ENCODE measurements at places on chromosomes 1 and 21. TPM values are rescaled to one million over a fixed set of nuclear protein-coding genes. Genes with fewer than 3 reads are reported as not detected.

DNA sequence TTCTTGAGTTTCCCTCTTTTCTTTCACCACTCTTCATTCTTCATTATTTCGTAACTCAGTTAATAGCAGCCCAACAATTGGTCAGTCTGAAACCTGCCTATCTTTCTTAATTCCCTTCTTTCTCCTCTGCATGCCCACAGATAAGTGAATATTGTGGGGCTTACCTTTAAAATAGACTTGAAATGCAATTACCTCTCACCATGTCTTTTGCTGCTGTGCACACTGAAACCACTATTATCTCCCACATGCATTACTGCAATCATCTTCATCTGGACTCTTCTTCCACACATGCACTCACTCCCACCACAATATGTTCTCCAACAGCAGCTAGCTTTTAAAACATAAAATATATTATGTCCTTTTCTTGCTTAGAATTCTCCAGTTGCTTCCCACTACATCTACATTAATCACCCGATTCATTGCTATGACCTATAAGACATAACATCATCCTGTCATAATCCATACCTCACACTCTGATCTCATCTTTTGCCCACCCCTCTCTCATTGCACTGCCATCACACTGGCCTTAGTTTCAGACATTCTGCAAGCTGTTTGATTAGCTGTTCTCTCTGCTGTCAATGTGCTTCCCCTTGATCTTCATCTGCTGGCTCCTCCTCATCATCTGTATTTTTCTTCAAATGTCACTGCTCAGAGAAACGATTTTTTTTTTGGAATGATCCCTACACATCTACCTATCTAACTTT is 304.8 kb downstream of the PTPRC start:
- DNase-seq: no peak

- peak; percentile 51 for DNase-seq
Observed at GRCh38 chr1:201883786-201884185, 4.9 kb upstream of the SHISA4 start.

GRCh38 chr1:74571891-74572290 is 59.5 kb upstream of the LRRC53 start:
- no peak for DNase-seq

- DNase-seq: peak; percentile 83
Observed at GRCh38 chr1:200062143-200062542, 34.6 kb downstream of the NR5A2 start.

- no peak for DNase-seq
Observed at GRCh38 chr1:13730291-13730690, 30.3 kb downstream of the PRDM2 start.

DNA sequence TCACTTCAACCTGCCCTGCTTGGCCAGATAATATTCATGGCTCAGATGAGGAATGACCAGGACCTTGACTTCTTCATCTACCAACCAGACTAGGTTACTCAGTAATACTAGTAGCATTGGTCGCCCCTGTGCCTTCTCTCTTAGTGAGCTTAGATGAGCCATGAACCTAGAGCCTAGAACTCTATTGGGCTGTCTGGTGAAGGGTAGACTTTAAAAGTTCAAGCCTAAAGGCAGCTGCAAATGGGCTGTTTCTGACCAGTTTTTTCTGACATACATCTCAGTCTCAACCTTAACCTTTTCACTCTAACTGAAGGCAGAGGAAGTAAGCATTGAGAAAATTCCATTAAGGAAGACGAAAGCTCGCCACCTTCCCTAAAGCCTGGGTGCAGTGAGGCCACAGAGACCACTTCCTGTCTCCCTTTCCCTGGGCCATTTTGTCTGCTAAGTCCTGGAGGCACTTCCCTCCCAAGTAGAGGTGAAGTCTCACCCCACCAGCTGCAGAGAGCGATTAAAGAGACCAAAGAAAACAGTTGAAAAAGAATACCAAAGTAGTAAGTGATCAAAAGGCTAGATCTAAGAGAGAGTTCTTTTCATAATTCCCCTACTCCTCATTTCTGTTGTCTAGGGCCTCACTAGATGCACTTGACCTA is 53.3 kb downstream of the MTR start:
- no peak for DNase-seq

GRCh38 chr1:42137766-42138165 is 15.4 kb upstream of the GUCA2B start:
- DNase-seq: no peak

- no peak for DNase-seq
Observed at GRCh38 chr1:109257682-109258421, 8.5 kb downstream of the CELSR2 start.

DNA sequence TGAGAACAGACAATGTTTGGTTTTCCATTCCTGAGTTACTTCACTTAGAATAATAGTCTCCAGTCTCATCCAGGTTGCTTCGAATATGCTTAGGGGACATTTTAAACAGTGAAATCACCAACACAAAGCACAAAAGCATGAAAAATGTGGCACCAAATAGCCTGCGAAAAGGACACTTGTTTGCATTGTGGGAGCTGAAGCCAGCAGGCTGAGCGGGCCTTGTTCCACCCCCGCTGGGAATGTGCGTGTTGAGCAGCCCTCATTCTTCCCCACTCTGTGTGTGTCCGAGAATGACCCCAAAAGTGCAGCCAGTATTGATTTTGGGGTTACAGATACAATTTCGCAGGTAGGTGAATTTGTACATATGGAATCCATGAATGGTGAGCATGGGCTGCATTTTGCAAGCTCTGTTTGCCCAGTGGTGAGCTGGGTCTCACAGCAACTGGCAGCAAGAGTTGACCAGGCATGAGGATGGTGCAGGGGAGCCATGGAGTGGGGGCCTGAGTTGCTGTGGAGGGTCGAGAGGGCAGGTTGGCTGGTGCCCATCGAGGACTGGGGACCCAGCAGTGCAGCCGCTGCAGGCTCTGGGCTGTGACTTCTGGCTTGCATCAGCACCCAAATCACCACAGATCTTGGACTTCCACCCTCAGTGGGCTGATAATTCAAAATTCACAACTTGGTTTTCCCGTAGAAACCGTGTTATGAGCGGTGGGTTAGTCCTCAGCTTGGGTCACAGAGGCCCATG is 29.4 kb downstream of the NENF start:
- no peak for DNase-seq

- DNase-seq: no peak
Observed at GRCh38 chr1:44584167-44584566, 90.1 kb downstream of the TMEM53 start.

- peak; percentile 63 for DNase-seq
Observed at GRCh38 chr1:156663178-156663577, 14.0 kb downstream of the NES start.

GRCh38 chr1:167795810-167796740 is 74.3 kb downstream of the MPZL1 start:
- DNase-seq: peak; percentile 58

DNA sequence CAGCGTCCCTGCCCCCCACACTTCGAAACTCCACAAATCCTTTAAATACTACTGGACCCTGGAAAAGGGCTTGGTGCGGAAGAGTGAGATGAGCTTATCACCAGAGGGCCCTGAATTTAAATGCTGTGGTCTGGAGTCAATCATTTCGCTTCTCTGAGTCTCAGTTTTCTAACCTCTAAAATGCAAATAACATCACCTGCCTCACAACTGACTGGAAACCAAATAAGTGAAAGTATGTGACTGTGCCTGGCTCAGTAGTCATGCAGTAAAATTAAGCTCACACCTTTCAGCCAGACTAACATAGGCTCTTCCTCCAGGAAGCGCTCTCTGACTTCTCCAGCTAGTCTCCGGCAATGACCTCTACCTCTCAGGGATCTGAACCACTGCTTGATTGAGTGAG is 4.2 kb downstream of the GJA4 start:
- DNase-seq: no peak

- DNase-seq: peak; percentile 45
Observed at GRCh38 chr1:205396967-205397616, 24.8 kb downstream of the LEMD1 start.

- DNase-seq: no peak
Observed at GRCh38 chr1:227242811-227243682, 75.2 kb downstream of the CDC42BPA start.

DNA sequence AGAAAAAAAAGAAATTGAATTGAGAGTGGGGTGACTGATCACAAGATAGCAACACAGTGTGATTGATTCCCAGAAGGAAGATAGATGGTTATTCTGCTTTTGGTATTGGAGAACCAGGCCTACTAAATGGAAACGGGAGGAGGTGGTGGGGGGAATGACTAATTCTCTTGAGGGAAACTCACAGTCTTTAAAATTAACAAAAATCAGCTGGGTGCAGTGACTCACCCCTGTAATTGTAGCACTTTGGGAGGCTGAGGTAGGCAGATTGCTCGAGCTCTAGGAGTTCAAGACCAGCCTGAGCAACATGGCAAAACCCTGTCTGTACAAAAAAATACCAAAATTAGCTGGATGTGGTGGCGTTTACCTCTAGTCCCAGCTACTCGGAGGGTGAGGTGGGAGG is 134.6 kb upstream of the PDE4B start:
- DNase-seq: no peak

GRCh38 chr1:44334968-44335367 is 20.1 kb downstream of the ERI3 start:
- DNase-seq: no peak

- DNase-seq: peak; percentile 37
Observed at GRCh38 chr1:29465755-29466154, 229.4 kb downstream of the PTPRU start.

- no peak for DNase-seq
Observed at GRCh38 chr1:215140135-215140534, 57.6 kb downstream of the KCNK2 start.

- peak; percentile 59 for DNase-seq
Observed at GRCh38 chr1:56413671-56414199, 165.6 kb downstream of the PLPP3 start.

- DNase-seq: no peak
Observed at GRCh38 chr1:7032992-7033391, 247.7 kb downstream of the CAMTA1 start.

- DNase-seq: no peak
Observed at GRCh38 chr1:160522622-160523345, at the start of gene SLAMF6. TSS of gene SLAMF6 (minus strand) at chr1:160523255. CDS start at chr1:160523192, 63 bp downstream.

DNA sequence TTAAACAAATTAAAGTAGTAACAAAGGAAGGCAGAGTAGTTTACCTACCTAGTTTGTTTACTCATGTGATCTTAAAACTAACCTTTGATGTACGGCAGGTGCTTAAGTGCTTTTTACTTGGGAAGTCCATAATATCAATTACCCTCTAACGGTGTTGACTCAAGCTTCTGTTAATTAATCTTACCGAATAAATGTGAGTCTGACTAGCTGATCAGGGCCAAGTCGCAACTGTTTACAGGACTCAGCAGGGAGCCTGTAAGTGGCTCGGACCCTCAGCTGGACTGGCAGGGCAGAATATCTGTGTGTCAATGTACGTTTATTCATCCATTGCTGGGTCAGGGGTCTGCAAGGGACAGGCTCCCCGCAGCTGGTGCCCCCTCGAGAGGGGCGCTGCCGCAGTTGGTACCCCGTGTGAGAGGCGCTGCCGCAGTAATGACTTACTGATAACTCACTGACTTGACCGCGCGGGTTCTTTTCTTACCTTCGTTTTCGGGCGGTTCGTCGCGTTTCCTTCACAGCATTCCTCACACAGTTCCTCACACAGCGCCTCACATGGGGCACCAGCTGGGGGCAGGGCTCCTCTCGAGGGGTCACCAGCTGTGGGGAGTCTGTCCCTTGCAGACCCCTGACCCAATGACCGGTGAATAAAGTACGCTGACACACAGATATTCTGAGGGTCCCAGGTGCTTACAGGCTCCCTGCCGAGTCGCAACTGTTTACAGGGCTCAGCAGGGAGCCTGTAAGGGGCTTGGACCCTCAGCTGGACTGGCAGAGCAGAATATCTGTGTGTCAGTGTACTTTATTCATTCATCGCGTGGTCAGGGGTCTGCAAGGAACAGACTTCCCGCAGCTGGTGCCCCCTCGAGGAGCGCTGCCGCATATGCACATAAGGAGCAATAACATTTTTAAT is 3.0 kb downstream of the FMO1 start:
- peak; percentile 36 for DNase-seq

- no peak for DNase-seq
Observed at GRCh38 chr1:184595596-184595995, 159.1 kb downstream of the EDEM3 start.

Gene CRYAA
- not detected for total RNA-seq

Gene CR1
- total RNA-seq: not detected

Gene OR2T33
- not detected for total RNA-seq

Gene LCE6A
- total RNA-seq: not detected

Gene LENEP
- total RNA-seq: 0.40 TPM

Gene EFNA3
- 1.3 TPM for total RNA-seq

Gene THEM5
- total RNA-seq: not detected

Gene SELENBP1
- 3.1 TPM for total RNA-seq

Gene CFHR2
- total RNA-seq: not detected

Gene NTNG1
- total RNA-seq: not detected
